Activated CD8-positive, alpha-beta memory T cell treated with anti-CD3 and anti-CD28 coated beads, Interleukin-2, amount 50 U/mL, for 4 hours (primary cell): ENCODE measurements at places on chromosomes 5 and 9.

- DNase-seq, result no peak
Observed at GRCh38 chr5:140988100-140988499, 21.8 kb downstream of the PCDHAC2 start.

- peak; percentile 55 for DNase-seq
Observed at GRCh38 chr9:21559402-21560280, 77.5 kb upstream of the IFNE start.

DNA sequence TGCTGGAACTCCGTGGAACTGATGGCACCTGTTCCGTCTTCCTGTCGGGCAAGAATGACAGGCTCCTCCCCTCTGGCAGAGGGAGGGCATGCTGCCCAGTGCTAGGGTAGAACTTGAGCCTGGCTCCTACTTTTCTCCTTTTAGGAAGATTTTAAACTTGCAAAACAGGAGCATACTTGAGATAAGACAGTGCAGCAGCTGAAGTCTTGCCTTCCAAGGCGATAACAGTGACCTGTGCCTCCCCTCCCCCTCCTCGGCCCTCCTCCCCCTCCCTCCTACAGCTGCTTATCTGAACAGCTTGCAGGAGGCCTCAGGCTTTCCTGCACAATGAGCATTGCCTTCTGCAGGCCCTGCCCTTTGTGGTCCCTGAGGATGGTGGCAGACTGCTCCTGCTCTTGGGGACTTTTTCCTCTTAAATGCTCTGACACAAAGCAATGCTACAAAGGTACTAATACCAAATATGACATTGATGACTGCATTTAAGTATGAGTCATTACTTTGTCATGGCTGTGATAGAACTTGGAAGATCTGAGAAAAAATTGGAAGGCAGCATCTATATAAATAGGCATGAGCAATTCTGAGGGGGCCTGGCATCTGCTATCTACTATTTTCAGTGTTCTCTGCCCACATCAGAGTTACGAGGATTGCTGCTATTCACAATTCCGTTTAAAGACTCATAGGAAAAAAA is 2.0 kb downstream of the GADD45G start:
- DNase-seq, result peak; percentile 28

DNA sequence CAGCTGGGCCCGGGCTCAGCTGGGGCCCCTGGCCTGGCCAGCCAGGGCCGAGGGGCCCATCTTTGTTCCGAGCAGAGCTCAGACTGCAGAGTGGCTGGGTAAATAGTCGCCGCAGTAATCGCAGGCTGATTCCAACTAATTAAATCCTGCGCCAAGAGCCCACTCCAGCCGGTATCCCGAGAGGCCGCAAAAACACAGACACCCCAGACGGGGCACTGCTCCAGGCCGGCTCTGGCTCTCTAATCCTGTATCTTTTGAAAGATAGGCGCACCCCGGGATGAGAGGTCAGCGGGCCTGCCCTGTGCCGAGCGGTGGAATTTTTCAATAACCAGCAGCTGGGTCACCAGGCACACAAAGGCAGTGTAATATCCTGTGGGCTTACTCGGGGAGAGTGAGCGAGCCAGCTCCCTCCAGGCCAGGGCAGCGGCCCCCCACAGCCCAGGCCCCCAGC is 57.7 kb downstream of the LMX1B start:
- no peak for DNase-seq

DNA sequence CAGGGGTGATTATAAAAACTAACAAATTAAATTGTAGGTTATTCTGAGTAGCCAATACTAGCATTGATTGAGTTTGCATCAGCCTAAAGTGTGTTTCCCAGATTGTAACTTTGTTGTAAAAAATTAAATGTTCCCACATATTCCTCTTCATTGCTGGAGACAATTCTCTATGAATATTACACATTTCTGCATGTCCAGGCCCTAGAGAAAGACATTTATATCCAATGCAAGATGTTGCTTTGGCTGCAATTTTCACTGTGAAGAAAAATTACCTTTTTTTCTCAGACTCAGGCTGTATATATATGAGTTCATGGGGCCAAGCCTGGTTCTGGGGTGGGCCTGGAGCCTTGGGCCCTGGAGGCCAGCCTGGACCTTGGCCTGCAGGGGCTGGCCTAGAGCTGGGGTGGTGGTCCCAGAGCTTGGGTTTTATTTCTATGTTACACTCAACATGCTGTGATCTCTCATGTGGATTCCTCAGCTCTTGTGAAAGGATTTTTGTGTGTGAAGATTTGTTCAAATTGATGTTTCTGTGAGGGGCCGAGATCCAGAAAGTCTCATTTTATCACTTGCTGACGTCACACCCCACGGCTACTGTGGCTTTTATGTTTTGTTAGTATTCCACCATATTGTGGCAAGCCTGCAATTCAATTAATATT is 232.5 kb downstream of the SPATA31A1 start:
- no peak for DNase-seq

- DNase-seq, result no peak
Observed at GRCh38 chr5:124538191-124538590, 208.2 kb downstream of the ZNF608 start.

DNA sequence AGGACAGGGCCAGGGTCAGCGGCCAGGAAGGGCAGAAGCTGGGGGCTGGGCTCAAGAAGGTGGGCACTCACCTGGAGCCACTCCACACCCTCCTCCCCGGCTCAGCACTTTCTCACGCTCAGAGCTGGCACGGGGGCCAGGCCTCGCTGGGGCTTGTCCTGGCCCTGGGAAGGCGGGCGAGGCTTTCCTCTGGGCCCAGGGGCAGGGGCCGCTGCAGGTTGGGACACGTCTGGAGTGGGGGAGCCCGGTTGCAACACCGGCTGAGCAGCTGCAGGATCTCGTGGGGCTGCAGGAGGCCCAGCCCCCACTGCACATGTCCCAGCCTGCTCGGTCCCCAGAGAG is 38.9 kb upstream of the EGFL7 start:
- no peak for DNase-seq

- DNase-seq, result no peak
Observed at GRCh38 chr9:121634329-121635261, 16.8 kb upstream of the DAB2IP start.

GRCh38 chr9:61673247-61673646 is 483.4 kb downstream of the SPATA31A7 start:
- DNase-seq, result no peak

GRCh38 chr9:113355040-113355596 is 5.8 kb downstream of the BSPRY start:
- no peak for DNase-seq

DNA sequence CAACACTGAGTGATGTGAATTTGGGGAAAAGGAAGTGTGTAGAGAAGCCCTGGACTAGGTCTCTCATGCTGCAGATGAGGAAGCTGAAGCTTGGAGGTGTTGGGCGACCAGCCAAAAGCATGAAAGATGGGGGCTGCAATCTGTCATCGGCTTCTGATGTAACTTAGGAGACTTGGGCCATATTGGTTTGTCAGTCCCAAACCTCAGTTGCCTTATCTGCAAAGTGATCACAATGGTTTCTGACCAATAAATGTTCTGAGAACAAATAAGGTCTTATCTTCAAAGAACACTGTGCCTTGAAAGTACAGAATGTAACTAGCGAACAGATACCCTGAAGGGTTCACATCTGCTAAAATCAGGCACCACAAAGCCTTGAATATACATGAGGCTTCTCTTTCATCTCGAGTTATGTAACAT is 198.4 kb upstream of the NR3C1 start:
- no peak for DNase-seq
